ENCODE measurements at places on chromosomes 5 and 9.

GRCh38 chr9:89801742-89802670, 197.2 kb downstream of the GADD45G start:
- DNase-seq: no peak

DNA sequence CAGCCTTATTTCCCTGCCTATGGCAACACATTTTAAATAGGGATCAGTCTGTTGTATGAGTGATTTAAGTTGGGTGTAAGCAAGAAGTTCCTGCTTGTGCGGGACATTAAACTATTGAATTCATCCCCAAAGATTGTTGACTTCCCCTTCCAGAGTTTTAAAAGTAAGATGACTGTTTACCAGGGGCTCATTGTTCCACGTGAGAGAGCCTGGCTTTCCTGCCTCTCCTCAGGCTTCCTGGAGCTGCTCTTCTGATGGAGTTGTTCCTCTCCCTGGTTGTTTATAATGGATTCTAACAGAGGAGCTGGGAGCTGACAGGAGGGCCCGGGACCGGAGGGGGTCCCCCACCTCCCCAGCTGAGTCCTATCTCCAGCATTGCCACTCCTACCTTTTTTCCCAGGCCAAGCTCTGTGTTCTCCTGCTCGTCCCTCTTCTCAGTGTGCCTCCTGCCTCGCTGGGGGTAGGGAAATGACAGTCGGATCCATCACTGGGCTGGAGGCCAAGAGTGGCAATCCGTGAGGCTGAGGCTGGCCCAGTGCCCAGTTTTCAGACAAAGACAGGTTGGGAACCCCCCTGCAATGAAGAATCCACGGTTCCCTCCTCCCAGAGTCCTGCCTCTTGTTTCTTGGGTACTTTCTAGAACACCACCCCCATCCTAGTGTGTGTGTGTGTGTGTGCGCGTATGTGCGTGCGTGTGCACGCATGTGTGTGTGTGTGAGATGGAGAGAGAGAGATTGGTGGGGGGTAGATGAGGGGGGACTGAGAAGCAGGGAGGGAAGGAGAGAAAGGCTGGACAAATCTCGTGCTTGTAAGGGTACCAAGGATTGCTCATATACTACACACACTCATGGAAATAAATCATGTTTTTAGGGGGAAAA, 123.7 kb upstream of the NFIB start:
- DNase-seq: no peak

DNA sequence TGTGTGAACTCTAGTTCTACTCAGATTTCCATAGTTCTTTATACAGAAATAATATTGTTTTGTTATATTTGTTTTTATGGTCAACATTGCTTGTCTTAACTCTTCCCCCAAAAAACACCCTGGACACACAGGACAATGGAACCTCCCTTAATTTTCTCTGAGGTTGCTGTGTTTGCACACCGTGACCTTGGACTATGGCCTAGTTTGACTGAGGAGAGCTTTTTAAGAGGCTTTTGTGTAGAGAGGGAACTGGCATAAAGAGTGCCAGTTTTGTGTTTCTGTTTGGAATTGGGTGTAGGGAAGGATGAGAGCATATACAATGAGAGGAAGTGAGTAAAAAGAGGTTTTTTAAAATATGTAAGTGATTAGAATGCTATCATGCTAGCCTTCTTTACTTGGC, 101.1 kb upstream of the MEF2C start:
- DNase-seq: no peak

- DNase-seq: peak; percentile 7
These were observed 608.3 kb upstream of the NUDT12 start for GRCh38 chr5:104170926-104171325.

GRCh38 chr9:69223605-69224004, 49.5 kb downstream of the TJP2 start:
- DNase-seq: peak; percentile 67

GRCh38 chr9:22169243-22169642, 160.1 kb upstream of the CDKN2B start:
- peak; percentile 58 for DNase-seq

DNA sequence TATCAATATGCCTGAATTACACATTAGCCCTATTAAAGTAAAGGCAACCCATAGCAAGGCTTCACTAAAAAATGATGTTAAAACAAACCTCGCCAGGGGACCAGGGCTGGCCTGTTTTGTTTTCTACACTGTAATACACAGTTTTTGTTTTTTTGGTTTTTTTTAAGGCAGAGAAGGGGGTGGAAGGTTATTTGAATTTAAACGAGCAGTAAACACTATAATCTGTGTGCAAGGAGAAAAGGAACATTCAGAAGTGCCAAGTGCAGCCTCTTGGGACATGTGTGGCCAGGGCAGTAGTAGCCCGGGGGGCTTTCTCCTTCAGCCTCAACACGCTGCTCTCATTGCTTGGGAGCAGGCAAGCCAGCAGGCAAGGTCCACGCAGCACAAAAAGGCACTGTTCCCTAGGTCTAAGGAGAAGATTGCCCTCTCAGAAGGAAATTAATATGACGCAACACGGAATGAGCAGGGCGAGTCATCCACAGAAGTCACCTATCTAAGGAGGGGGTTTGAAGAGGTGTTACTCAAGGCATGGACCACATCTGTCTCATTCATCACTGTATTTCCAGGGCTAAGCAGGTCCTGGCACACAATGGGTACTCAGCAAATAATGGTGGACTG, 16.2 kb downstream of the SIL1 start:
- peak; percentile 76 for DNase-seq

- no peak for DNase-seq
These were observed 8.3 kb downstream of the CDK5RAP2 start for GRCh38 chr9:120571443-120572257.

DNA sequence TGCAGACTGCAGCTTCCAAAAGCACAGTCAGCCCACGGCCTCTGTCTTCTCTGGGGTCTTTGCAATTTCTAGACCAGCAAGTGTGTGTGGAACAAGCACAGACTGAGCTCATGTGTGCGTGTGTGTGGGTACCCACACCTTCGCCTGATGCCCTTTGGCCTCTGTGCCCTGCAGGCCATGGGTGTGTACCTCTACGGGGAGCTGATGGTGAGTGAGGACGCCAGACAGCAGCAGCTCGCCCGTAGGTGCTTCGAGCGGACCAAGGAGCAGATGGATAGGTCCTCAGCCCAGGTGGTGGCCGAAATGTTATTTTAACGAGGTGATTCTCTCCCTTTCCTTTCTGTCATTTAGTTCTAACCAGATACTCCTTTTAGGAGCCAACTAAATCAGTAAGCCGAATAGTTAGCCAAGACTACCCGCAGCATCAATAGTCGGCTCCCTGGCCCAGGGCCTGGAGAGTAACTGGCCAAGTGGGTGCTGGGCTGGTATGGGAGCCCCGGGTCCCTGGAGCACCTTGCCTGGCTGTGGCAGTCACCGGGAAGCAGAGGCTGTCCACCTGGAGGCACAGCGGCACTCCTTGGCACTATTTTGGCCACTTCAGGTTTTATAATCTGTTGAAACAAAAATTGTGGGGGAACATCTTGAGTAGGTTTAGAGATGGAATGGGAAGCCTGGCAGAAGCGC, 235.0 kb downstream of the FANCC start:
- no peak for DNase-seq

DNA sequence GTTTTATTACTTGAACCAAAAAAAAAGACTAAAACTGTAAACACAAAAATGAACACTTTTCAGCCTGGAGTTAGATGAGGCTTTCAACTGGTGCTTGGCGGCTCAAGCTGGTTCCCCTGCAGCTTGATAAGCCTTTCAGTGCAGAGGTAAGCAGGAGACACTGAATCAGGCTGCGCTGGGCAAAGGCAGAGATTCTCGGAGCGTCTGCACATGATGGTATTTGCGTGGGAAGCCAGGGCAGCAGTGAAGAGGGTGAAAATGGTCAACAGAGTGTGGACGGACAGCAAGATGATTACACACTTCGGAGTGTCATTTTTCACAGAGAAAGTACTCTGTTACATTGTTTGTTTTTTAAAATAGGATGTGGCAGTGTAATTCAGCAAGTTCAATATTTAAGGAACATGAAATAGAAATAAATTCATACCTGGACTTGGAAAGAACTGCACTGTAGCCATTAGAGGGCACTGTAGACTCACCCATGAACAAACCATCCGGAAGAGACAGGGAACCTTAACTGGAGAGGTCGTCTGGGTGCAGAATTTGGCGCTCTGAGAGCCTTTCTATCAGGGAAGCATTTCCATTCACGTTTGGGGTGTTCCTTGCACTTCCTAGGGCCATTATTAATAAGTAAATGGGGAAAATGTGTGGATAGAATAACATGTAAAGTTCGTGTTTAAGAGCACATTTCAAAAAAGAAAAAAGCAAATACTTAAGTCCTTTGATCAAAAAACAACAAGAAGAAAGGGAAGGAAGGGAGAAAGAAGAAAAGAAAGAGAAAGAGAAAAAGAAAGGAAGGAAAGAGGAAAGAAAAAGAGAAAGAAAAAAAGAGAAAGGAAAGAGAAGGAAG, 69.8 kb downstream of the ICE1 start:
- peak; percentile 46 for DNase-seq

DNA sequence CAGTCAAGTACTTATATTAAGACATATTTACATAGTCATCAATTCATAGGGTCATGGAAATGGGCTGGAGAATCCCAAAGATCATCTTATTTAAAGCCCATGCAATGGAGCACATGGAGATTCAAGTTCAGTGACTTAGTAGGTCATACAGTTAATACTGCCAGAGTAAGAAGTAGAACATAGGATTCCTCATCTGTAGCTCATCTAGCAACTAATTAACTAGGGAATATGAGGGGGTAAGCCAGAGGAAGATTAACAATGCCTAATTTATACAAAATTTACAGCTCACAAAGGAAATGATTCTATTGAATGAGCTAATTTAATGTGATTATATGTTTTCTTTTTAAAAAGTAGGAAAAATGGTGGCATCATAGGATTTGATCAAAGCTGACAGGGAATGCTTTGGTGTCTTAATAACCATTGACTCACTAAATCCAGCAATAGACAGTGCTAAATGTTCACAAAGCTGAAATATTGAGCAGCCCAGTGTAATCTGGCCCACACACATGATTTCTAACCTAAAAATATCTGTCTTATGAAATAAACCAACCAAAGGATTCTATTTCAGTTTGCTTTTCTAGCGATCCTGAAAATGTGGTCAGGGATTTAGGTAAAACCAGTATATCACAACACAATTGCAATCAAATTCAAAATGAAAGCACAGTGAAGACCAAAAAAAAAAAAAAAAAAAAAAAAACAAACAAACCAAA, 53.3 kb downstream of the PRDM6 start:
- no peak for DNase-seq

DNA sequence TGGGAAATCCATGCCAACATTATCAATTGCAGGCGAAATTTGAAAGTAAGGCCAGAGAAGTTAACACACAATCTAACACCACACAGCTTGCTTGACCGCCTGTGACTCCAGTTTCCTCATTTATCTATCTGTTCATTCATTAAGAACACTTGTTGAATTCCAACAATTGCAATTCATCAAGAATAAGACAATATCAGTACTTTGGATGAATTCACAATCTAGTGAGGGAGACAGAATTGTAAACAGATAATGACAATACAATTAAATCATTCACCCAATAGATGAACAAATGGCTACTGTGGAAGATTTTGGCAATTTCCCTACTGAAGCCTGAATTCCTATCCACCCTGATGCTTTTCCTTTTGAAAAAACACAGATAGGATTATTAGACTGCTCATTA, 181.6 kb downstream of the TRIM36 start:
- no peak for DNase-seq

GRCh38 chr9:97382099-97382718, 29.7 kb upstream of the TDRD7 start:
- DNase-seq: no peak

- no peak for DNase-seq
These were observed 21.5 kb downstream of the SNCAIP start for GRCh38 chr5:122333564-122333963.

GRCh38 chr5:129541051-129541450, 81.0 kb downstream of the ADAMTS19 start:
- no peak for DNase-seq

DNA sequence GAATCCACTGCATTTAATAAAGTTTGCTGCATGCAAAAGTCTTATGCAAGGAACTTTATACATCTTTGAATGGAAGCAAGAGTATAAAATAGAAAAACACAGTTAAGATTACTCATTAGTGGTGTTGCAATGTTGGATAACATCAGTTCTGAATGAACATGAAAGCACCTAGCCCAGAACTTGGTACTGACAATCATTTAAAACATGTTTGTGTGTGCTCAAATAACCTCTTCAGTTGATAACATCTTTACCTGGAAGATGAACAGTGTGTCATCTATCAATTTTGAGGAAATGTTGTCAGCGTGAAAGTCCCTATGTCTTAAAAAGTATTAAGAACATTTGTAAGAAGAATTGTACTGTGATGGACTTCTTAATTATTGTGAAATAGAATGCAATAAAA, 370.4 kb upstream of the GRAMD2B start:
- DNase-seq: no peak

GRCh38 chr5:137215261-137215660, 283.9 kb downstream of the SPOCK1 start:
- DNase-seq: no peak

DNA sequence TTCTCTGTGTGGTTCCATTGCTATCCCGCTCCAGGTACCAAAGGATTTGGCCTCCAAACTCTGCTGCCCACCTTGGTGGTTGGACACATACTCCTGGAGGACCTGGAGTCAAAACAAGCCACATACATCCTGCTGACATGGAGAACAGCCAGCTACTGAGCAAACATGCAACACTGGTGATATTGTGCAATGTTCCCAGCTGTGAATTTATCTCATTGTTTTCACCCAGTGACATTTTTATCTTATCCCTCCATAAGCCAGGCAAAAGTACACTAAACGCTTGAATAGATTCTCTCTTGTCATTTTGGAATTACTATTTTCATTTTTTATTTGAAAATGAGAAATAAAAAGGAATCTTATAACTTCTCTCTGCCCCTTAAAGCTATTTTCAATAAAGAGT, 11.1 kb upstream of the CTSL start:
- peak; percentile 71 for DNase-seq

- peak; percentile 66 for DNase-seq
These were observed 22.1 kb upstream of the STXBP1 start for GRCh38 chr9:127589955-127590370.

GRCh38 chr5:81225463-81225862, 7.7 kb upstream of the CKMT2 start:
- DNase-seq: no peak

- no peak for DNase-seq
These were observed 172.0 kb downstream of the CPLANE1 start for GRCh38 chr5:37077146-37077545.

GRCh38 chr9:18708429-18708828, 234.5 kb downstream of the ADAMTSL1 start:
- no peak for DNase-seq

GRCh38 chr5:73921741-73922140, 295.7 kb downstream of the ARHGEF28 start:
- DNase-seq: no peak

All from HT1080 (cell line).